ENCODE measurements at places on chromosomes 1 and 21.

DNA sequence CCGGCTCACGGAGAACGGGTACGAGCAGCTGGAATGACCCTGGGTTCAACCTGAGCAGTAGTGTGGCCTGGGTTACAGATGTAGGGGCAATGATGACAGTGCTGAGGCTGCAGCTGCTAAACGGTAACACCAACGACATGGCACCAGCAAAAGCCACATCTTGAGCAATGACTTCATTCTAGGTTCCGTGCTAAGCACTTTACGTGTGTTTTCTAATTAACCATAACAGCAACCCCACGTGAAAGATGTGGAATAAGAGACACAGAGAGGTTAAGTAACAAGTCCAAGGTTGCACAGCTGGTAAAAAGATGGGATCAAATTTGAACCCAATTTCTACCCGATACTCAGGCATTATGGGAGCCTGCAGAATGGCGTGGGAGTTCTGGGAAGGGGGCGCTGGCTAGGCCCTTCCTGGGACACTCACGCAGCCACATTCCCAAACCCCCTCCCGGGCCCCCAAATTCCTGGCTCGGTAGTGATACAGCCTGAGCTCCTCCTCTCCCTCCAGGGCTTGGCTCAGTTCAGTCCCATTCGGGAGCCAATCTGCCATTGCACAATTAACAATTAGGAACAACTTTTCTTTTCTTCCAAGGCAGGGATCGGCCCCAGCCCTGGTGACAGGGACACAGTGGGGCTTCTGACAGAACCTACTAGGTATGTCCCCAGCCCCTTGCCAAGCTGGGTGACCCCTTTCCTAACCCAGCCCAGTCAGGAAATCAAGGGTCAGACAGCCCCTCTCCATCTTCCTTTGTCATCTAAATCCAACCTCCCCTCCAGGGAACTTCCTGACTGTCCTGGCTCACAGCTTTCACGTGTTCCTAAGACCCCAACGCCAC, 23.8 kb upstream of the ECE1 start:
- DNase-seq = no peak

- DNase-seq = no peak
These were observed 36.5 kb downstream of the C1orf198 start for GRCh38 chr1:230831771-230832170.

- DNase-seq = no peak
These were observed 154.1 kb downstream of the CLIC6 start for GRCh38 chr21:34822942-34823341.

GRCh38 chr1:114328361-114328904, 174.8 kb upstream of the SYT6 start:
- DNase-seq = no peak

GRCh38 chr1:181855380-181855779, 206.1 kb downstream of the ZNF648 start:
- DNase-seq = no peak

DNA sequence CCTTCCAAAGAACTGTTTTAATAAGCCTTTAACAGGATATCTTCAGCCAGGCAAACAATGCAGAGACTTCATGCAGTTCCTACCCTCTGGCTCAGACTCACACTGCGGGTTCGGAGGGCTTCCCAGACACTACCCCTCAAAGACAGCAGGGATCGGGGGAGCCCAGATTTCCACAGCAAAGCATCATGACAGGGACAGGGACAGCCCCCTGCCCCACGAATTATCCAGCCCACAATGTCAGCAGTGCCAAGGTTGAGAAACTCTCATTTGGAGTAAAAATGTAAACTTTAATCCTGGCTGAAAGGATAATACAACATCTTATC, 20.1 kb downstream of the NPHP4 start:
- no peak for DNase-seq

GRCh38 chr1:185345913-185346720, 29.1 kb upstream of the IVNS1ABP start:
- DNase-seq = no peak

DNA sequence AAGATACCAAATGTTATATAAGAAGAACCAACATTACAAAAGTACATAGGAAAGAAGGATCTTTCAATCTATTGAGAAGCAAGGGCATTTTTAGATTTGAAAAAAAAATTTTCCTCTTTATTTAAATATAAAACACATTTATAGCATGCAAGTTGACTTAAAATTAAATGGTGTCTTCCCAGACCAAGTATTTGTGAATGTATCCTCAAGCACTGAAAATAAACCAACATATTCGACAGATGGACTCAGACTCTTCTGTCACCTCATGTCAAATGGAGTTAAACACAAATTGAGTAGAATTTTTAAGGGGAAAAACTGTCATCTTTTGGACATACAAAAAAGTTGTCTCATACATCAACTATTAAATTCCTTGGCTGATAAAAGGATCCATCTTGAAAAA, 77.0 kb upstream of the GNG4 start:
- DNase-seq = no peak

- DNase-seq = no peak
These were observed 48.8 kb downstream of the GADD45A start for GRCh38 chr1:67733681-67734322.

DNA sequence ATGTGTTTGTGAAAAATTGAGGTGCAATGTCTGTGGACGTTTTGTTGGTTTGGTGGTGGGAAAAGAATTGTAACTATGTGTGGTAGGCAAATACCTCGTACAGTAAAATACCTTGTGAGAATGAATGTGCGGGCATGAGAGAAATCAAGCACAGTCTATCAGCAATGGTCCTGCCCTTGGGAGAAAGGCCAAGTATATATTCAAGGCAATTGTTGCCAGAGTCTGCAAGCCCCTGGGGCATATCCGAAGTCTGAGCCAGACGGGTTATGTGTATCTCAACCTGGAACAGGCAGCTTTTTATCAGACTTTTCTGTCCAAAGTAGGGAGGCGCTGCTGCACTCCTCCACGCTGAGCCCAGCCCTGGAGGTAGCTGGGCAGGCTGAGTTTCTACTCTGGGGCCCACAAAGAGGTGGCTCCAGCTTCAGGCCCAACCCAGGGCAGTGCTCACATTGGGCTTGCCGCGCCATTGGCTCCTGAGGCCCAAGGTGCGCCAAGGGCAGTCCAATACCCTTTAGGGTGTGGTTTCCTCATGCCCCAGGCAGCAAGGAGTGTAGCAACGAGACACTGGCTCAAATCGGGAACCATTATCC, 9.4 kb upstream of the GNL2 start:
- no peak for DNase-seq
